Fibroblast of pulmonary artery (primary cell): ENCODE measurements at places on chromosomes 2 and 18.

DNA sequence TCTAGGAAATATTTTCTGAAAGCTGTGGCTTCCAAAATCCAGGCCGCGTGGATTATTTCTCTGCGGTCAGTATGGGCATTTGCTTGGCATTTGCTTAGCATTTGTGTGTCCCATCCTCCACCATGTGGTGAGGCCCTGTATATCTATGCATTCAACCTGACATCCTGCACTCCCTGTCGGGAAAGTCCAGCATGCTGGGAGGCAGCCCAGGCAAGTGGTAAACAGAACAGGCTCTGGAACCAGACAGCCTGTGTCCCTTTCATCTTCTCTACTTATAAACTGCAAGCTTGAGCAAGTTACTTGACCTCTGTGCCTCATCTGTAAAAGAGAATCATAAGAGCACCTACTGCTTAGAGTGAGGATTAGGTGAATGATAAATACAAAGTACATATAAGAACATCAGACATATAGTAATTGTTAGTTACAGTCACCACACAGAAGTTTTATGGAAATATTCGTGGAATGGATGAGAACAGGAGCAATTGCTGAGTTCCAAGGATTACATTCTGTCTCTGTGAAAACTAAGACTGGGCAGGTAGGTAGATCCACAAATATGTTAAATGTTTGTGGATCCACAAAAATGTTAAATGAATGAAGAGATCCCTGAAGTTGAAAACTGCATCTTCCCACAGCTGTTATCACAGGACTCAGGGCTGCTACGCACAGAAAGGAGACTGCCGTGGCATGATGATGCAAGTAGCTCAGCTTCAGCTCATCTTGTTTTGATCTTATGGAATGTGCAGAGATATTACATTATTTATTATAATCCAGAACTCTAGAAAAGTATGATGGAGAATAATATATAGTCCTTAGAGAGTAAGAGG, 317.0 kb upstream of the MMADHC start:
- no peak for DNase-seq

DNA sequence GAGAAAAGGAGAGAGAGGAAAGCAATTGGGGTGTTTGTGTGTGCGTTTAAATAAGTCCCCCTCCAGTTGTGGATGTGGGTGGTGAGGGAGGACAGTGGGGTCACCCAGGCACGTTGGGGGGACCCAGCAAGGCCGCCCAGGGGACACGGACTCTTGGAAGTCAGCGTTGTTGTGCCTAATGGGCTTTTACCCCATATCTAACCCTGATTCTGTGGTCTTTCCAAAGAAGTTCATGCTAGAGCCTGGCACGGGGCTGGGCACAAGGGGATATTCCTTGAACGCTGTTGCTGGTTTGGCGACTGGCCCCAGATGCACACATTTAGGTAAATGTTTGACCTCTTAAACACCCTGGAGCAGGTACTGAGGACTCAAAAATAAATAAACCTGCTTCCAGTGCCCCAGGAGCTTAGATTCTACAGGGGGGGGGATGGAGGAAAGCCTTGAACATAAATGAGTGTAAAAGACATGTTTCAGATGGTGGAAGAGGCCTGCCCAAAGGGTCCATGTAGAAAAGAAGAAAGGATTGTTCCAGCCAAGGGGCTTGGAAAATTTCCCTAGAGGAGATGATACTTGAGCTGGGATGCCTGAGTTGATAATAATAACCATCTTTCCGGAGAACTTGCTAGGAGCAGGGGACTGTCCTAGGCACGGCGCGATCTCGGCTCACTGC, 97.7 kb upstream of the SIX3 start:
- no peak for DNase-seq

- peak; percentile 58 for DNase-seq
These were observed 1.4 kb downstream of the RNF138 start for GRCh38 chr18:32093102-32093511.

GRCh38 chr2:53087262-53087873, 680.2 kb upstream of the CHAC2 start:
- DNase-seq = peak; percentile 58

DNA sequence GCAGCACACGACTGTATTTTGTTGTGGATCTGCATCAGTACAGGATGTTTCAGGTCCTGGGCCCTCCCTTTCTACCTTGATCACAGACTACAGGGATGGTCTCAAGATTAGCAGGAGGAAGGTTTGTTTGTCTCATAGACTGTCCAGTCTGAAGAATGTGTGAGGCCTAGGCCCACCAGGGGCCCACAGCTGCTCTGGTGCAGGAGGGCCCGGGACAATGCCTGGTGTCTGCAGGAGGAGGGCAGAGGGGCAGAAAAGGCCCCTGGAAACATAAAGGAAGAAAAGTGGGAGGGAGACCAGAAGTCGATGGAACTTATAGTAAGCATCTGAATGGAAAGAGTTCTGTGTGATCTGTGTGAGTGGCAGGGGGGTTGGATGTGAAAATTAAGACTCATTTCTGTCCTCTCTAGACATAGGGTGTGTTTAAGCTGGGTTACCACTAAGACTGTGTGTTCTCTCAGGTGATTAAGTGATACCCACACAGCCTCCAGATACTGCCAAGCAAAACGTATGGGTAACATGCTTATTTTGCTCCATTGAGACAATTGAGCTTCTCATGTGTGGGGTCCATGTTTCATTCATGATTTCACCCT, 33.4 kb upstream of the LPIN2 start:
- no peak for DNase-seq

GRCh38 chr2:17540093-17540812, at the start of gene VSNL1:
VSNL1 (plus strand) TSS chr2:17540696; CDS start chr2:17592075, 51,379 bp downstream.
- peak; percentile 75 for DNase-seq

DNA sequence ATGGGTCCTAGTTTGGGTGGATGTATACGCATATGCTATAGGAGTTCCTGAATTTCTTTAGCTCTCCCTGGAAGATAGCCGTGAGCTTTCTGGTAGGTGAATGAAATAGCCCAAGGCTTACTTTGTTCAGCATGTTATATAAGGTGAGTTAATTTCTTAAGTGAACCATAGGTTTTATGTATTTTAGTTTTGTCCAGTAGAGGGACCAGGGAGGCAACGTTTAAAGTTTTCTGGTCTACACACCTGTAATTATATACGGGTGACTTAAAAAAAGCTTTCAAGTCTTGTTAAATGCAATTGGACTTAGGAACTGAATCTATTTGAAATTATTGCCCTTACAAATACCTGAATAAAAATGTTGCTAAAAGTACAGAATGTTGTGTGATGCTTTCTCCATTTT, 402.5 kb upstream of the DDX18 start:
- DNase-seq = no peak

- DNase-seq = no peak
These were observed 258.3 kb upstream of the SALL3 start for GRCh38 chr18:78721238-78721875.

DNA sequence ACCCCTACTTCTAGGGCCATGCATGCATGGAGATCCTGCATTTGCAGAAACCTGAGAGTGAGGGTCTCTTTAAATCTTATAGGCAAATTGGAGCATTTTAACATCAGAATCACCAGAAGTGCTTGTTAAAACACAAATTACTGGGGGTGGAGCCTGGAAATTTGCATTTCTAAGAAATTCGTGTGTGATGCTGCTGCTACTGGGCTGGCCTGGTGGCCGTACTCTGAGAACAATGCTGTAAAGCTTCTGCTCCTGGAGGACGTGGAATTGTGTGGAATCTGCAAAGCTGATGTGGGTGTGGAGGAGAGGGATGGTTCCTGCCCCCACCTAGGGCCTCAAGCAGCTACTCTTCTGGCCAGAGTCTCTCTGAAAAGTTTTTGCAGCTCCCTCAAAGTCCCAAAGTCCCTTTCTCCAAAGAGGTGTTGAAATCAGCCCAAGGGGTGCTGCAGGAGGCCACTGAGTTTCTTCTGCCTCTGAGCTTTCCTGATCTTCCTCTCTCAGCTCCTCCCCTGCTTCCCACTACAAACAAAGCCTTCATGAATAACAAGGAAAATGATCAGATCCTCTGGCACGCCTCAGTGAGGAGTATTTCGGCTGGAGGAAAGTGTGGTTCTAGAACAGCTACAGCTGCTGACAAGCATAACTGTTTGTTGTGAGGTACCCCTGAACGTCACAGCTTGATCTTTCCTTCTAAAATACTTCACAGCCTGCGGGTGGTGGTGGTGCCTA, 508.3 kb downstream of the CNTNAP5 start:
- DNase-seq = no peak

DNA sequence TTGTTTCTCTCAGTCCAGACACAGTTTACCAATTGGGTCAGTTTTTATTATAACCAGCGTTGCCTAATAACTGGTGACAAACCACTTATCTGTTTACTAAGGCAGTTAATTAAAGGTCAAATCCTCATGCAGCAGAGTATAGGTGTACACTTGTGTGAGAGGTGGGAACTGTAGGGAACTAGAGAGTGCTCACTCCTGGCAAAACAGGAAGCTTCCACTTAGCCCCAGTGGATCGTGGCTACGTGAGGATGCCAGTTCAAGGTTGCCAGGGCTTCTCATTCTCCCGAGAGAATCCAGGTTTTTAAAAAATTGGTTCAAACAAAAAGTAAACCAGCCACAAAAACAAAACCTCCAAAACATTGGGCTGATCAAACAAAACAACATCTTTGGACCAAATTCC, 8.1 kb downstream of the CYBRD1 start:
- DNase-seq = no peak

DNA sequence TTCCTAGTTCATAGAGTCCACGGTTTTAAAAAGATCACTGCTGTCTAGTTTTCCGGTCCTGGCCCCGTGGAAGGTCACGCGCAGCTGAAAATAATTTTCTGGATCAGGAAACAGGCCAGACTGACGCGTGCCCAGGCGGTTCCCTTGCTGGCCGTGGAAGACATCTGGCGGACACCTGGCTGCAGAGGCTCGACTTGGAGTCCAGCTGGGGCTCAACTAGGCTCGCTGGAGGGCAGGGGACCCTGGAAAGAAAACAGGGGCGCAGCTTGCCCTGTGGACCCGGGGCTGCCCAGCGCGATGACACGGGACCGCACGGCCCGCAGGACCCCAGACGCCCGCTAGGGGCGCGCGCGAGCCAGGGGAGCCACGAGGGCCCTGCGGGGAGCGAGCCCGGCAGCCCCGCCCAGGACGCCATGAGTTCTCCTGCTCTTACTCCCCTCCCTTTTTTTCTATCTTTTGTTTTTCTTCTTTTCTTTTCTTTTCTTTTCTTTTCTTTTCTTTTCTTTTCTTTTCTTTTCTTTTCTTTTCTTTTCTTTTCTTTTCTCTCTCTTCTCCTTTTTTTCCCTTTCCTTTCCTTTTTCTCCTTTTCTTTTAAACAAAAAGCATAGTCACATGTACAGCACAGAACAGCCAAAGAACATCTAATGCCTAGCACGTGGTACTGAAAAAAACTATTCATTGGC, 43.2 kb upstream of the UBE2F start:
- DNase-seq = peak; percentile 59

DNA sequence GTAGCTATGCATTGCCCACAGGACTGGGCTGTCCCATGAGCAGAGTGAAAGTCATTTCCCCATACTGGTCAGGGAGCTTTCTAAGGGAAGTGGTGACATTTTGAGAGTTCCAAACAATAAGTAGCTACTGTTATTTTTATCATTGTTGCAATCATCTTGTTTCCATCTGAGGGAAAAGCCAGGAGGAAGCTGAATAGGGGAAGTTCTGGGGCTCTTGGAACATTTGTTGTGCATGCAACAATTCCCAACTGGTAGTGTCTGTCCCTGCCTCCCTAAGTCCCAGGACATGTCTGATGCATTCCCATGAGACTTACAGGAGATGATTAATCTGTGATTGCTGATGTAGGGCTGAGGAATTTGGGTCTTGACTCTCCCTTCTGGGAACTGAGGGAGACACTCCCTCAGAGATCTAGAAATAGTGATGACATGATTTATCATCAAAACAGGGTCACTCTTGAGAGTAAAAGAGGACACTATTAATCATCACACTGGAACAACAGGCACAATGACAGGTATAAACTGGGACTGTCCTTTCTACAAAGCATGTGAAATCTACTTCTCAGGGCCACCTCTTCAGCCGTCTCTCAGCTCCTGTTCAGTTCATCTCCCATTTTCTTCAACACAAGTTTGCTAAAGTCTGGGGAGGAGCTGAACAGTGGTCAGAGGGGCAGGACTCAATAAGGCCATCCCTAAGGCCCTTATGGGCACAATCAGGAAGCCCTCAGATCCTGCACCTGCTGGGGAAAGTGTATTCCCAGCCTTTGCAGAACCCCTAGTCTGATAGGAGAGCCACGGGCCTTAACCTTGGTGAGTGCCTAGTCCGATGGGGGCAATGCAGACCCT, 28.0 kb upstream of the MARCO start:
- peak; percentile 1 for DNase-seq

DNA sequence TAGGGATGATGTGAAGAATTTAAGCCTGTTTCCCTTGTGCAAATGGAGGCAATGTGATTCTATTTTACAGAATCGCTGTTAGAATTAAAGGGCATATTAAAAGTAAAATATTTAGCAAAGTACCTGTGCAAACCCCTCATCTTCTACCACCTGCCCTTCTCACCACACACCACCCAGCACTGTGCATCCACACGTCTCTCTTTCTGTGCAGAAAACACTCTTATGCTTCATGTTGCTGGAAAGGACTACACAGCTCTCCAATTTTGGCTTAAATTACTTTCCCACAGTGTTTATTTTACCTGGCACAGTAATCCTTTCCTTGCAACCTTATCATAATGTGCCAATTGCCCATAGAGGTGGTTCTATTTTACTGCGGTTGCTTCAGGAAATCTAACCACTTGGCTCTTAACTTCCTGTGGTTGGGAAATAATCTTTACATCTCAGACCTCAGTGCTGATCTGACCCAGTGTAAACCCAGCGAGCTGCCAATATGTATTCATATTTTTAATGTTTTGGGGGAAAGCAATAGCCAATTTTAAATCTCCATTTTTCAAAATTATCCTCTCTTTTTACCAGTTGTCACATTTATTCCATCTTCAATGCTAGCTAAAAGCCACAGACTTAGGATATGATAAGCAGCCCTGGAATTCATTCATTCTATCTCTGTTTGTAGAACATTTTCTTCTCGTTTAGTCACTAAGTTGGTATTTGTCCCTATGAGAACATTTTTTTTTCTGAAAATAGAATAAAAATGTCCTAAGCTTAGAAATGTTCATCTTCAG, 250.9 kb downstream of the DSEL start:
- peak; percentile 79 for DNase-seq
